Inflammatory macrophage treated with lipopolysaccharide for 4 hours (primary cell): ENCODE measurements at places on chromosomes 12 and 14.

- DNase-seq: no peak
These were observed 99.2 kb upstream of the TBX3 start for GRCh38 chr12:114783089-114783618.

GRCh38 chr14:89922031-89922907 lies 32.3 kb downstream of the EFCAB11 start:
- DNase-seq: no peak

GRCh38 chr12:118463677-118464076 lies 87.3 kb downstream of the SUDS3 start:
- DNase-seq: no peak

GRCh38 chr14:93963692-93964091 lies 12.7 kb downstream of the ASB2 start:
- no peak for DNase-seq

DNA sequence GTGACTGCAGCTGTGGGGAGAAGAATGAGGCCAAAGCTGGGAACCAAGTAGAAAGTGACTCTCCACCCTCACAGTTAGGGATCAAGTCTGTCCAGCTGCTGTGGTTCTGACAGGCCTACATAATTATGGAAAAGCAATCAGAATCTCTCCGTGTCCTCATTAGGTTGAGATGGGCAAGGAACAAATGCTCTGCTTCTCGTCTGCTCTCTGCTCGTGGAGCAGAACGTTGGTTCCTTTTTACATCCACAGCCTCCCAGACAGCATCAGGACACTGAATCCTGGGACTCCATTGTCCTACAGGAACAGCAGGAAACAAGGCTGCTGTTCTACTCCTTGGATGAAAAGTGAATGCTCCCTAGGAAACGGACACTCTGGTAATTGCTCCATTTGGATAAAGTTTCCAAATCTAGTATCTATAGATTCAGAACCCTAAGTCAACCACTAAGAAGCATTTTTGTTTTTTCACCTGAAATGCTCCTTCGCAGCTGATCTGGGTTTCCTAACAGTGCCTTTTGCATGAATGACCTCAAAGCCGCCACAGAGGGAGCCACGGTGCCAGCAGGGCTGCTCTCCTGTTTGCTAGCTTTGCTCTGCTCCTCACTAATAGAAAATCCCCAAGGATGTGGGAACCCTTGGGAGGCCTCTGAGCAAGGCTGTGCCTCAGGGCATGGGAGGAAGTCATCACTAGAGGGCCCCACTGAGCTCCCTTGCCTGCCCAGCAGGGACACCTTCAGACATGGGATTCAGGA lies 102.0 kb downstream of the EGLN3 start:
- DNase-seq: peak; percentile 19

DNA sequence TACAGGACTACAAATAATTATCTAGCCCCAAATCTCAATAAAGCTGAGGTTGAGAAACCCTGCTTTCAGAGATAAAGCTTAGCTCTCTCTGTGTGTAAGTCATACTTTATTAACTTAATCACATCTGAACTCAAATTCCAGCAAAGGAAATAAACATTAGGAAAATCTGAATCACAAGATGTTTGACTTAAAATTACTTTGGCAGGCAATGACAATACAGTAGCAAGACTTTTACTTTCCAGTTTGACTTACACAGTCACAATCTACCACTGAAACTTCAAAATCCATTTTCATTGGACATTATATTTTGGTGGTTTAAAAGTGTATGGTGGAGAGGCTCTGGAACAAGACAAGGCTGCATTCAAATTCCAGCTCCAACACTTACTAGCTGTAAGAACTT lies 11.4 kb downstream of the TMEM116 start:
- DNase-seq: peak; percentile 23

GRCh38 chr12:47570151-47570550 lies 135.7 kb downstream of the RPAP3 start:
- no peak for DNase-seq
